NCI-H345 (cell line): ENCODE measurements at places on chromosomes 7 and 10.
A peak's percentile ranks its signal among the peaks of the same experiment; 100 is the strongest.

GRCh38 chr10:48976196-48976595 lies 36.6 kb upstream of the LRRC18 start:
- peak; percentile 6 for DNase-seq

DNA sequence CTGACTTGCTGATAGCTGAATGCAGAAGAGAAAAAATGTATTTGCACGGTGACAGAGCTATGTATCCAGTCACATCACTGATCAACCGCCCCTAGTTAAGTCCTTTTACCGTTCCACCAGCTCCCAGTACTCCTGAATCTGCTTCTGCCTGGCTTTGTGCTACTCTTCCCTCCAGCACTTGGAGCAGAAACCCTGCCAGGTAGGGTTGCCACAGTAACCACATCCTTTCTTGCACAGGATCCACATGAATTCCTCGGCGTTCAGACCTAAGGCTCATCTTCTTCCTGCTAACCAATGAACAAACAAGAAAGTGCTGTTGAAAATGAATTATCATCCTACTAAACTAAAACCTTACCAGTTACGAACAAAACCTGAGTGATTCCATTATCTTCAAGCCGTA lies 52.0 kb upstream of the KCTD7 start:
- DNase-seq = no peak

DNA sequence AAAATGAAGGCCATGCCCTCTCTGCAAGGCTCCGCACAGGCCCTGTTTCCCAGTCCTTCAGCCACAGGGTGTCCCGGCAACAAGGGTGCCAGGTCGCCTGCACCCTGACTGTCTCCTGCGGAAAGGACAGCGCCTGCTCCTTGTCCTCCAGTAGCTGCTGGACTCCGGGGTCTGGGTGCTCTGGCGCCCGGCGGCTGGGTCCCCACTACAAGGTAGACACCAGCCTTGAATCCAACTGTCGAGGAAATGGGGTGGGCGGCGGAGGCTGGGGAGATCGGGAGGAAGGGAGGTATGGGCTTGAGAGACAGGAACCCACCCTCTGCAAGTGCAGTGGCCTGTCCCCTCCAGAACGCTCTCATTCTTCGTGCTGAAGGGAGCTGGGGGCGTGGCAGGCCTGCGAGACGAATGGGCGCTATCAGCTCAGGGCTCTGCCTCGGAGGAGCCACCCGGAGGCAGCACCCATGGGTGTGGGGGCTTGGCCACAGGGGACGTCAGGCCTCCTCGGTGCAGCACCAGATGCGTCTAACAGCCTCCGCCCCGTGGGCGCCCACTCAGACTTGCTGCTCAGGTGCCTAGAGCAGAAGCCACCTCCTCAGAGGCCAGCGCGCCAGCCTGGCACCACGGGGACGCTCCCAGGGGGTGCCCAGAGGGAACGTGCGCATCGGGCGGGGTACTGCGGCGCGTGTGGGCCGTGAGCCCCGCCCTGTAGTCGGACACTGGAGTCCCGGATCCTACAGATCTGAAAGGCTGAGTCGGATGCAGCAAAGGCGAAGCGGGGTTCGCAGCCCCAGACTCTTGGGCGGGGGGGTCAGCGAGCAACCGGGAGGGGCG lies 15.6 kb downstream of the ADAM8 start:
- DNase-seq = peak; percentile 29

DNA sequence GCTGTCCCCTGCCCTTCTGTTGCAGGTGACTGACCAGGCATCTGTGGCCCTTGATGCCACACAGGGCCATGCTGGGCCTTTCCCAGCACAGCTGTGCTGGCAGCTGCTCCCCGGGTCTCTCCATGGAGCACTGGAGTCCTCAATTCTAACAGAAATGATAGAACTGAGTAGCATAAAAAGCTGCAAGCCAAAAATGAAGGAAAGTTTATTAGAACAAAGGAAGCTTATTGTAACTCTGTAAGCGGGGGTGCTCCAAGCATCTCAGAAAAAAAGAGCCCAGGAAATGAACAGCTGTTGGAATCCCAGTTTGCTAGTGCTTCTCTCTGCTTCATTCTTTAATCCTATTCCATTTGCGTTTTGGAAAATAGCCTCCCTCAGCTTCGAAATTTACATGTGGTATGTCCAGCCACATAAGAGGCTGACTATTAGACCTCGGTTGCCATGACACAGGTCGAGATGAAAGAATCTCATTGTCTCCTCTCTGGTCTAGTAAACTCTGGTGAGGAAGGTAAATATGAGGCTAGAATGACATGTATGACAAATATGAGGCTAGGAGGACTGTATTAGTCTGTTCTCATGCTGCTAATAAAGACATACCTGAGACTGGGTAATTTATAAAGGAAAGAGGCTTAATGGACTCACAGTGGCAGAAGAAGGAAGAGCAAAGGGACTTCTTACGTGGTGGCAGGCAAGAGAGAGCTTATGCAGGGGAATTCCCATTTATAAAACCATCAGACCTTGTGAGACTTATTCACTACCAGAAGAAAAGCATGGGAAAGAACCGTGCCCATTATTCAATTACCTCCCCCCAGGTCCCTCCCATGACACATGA lies 23.7 kb downstream of the EPDR1 start:
- DNase-seq = no peak

- DNase-seq = no peak
These were observed 176.0 kb downstream of the SKAP2 start for GRCh38 chr7:26688388-26688787.

DNA sequence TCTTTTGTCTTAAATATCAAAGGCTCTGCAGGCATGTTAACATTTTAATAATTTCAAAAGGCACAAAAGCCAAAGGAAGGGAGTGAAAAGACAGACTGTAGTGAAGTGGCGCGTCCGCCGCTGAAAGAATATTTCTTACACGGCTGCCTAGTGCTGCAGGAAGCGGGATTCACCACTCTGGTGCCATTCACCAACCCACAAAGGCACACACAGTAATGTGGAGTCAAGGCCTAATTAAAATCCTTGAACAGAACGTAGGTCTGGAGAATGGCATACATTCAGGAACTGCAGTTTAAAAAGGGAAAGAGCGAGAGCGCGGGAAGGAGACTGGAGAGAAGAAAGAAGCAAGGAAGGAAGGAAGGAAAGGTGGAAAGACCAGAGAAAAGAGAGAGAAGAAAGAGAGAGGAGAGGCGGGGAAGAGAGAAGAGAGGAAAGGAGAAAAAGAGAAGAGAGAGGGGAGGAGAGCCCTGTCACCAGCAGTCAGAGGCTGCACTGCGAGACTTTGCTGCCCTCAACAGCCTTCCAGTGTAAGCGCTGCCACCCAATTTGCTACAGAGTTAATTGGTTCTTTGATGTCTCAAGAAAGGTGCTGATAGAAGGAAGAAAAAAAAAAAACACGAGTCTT lies 554.0 kb downstream of the MDFIC start:
- no peak for DNase-seq

DNA sequence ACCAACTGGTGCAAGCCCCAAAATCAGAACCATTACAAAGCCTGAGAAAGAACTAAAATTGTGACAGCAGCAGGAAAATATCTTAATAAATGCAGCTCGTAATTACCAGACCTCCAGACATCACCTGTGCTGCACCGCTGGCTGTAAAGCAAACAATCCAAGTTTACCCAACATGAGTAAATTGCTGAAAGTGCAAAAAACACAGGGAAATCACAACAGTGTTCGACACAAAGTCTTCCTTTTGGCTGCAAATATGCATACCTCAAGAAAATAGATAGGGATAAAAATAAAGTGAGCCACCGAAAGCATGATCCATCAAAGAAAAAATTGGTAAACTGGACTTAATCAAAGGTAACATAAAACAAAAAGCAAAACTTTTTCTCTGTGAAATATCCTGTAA lies 101.7 kb downstream of the SLC16A9 start:
- no peak for DNase-seq

DNA sequence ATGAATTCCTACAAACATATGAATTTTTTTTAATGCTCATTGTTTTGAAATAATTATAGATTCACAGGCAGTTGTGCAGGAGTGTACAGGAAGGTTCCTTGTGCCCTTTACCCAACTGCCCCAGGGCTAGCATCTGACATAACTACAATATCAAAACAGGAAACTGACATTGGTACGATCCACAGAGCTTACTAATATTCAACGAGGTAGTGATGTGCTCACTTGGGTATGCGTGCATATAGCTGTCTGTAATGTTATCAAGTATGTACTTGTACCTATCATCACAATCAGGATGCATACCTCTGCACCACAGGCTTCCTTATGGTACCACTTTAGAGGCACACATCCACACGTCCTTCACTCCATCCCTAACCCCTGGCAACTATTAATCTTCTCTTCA lies 68.3 kb downstream of the BMS1 start:
- no peak for DNase-seq

DNA sequence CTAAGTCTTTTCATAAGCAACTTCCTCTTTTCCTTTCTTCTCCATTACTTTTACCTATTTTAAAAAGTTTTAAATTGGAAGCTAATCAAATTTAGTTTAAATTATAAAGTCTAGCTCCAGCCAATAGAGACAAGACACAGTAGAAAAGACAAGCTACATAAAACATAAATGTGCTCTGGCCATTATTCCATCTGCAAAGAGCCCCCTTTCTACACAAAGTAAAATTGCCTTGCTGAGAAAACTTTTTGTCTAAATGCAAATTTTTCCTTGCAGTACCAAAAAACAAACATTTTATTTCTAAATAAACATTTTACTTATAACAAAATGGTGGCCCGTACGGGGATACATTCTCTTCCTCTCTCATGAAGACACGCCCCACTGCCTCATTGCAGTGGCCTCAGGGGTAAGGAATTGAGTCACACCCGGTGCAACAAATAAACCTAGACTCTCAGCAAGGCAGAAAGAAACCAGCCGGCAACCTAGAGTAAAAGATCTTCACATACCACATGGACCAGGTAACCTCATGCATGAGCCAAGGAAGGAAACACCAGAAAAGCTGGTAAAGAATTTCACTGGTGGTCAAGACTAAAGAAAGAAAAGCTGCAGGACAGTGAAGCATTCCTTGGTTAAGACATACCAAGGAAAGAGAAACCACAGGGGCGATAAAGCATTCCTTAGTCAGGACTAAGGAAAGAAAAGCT lies 71.6 kb upstream of the ZNF746 start:
- DNase-seq = no peak

DNA sequence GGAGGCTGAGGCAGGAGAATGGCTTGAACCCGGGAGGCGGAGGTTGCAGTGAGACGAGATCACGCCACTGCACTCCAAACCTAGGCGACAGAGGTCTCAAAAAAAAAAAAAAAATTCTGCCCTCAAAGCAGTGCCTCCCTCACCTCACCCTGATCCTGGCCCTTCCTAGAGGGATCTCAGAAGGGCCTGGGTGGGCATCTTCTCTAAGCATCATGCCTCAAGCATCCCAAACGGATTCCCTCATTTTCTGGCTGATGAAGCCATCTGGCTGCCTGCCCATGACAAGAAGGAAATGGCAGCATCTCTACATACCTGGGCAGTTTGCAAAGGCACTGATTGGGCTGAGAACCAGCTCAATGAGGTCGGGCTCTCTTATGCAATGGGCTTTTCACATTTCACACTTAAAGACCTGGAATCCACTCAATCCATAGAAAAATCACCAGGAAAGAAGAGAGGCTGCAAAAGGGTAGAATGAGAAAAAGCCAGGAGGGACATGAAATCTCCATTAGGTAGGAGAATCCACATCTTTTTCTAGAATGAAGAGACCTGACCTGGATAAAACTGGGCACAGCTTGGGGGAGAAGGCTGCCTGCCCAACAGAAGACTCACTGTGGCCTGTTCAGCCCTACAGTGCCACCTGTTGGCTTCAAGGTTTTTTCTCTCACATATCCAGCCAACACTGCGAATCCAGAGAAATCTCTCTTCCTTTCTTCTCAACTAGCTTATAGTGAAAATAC lies 48.1 kb downstream of the PDLIM1 start:
- peak; percentile 40 for DNase-seq

GRCh38 chr10:178723-179122 lies 43.5 kb downstream of the ZMYND11 start:
- DNase-seq = no peak

DNA sequence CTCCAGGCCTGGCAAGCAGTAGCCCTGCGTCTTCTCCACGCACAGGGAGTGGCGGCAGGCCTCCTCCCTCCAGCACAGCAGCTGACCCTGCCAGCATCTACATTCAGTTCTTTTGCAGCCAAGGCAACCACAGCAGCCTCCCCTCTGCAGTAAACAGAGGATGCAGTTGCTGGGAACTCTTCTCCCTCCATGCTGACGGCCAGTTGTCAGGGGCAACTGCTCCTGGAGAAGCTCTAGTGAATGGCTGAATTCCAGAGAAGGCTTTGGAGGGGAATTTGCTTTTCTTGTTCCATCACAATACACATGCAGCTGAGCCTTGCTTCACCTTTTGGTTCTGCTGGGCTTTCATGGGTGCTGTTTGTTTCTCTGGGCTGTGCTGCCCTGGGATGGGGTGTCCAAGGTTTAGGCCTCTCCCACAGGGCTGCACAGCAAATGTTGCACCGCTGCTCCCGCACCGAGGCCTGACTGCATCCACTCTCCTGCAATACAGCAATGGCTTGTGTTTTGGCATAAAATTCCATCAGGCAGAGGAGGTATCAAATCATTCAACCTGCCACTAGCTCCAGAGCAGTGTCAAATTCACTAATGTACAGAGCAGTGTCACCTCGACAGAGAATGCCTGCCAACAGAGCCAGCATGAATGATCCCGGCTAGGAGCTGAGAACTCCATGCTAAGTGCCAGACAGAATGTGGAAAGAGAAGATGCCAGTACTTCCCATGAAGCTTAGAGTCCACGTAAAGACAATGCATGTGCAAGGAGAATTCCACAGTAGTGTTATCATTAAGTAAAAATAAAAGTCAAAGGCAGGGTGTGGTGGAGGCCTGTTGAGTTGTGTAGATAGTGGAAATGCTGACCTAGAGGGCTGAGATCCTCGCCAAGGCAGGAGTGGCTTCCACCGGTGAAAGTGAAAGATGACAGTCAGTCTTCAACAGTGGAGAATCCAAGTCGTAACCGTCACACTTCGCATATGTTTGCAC lies 399.6 kb downstream of the DPP6 start:
- DNase-seq = no peak

DNA sequence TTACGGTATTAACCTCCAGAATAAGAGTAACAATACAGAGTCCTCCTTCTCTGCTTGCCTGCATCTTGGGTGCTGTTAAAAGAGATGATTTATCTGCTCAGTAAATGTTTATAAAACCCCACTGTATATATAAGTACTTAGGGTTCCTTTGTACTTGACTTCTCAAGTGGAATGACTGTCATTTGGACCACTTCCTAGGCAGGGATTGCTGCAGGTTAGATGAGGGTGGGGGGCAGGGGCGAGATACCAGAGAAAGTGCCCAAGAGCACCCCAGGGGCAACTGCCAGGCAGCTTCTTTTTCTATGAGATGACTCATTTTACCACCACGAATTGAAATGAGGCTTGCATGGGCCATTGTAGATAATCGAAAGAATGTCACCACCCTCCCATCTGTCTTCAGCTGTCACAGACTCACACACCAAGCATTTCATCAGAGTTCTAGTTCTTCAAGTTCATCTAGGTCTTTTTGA lies 421.9 kb upstream of the GALNT17 start:
- DNase-seq = peak; percentile 76

DNA sequence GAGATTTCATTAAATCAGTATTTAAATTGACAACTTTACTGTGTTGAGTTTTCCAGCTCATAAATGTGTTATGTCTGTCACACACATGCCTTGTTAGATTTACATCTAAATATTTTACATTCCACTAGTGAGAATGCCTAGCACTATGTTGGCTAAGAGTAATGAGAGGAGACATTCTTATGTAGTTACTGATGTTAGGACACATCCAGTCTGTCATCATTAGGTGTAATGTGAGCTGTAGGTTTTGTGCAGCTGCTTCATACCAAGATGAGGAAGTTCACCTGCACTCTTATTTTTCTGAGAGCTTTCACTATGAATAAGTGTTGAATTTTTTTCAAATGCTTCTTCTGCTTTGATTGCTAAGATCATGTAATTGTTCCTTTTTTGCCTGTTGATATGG lies 218.0 kb upstream of the IGFBP3 start:
- DNase-seq = no peak
